ENCODE measurements at places on chromosomes 16 and 17. TPM values are rescaled to one million over a fixed set of nuclear protein-coding genes. Genes with fewer than 3 reads are reported as not detected.

The PERCC1 gene
- not detected for total RNA-seq

The RNF157 gene
- total RNA-seq: 50.4 TPM

The SGCA gene
- not detected for total RNA-seq

The HS3ST2 gene
- total RNA-seq: not detected

The KRTAP4-1 gene
- total RNA-seq: not detected

The SLC35G6 gene
- not detected for total RNA-seq

The NIP7 gene
- total RNA-seq: 42.3 TPM

The ALOX15 gene
- 0.41 TPM for total RNA-seq

The CDH3 gene
- 4.2 TPM for total RNA-seq

DNA sequence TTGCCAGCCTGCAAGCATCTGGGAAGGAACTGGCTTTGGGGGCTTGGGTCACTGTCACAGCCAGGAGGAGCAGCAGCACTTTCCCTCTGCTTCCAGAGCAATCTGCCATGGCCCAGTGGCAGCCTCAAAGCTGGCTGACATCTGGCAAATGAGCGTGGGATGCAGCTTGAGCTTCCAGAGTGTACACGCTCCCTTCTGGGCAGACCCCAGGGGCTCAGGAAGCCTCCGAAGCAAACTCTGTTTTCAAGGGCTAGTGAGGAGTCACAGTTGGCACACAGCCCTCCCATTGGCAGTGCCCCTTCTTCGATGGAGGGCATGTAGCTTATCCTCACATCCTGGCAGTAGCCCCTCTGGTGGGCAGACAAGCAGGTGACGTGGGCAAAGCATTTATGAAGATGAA is 249.6 kb downstream of the ENGASE start:
- no peak overlapping the region for H3K27ac ChIP-seq
- no peaks in the 10 kb centered on the region for H3K36me3 ChIP-seq
- no peaks in the 10 kb centered on the region for H3K4me1 ChIP-seq
- H3K4me3 ChIP-seq: no peak overlapping the region
- H3K27me3 ChIP-seq: peaks cover 71% of the 10 kb centered on the region
- no peak for DNase-seq

GRCh38 chr17:1931844-1932579 is 93.1 kb downstream of the RTN4RL1 start:
- H3K36me3 ChIP-seq: no peaks in the 10 kb centered on the region
- no peaks in the 10 kb centered on the region for H3K27me3 ChIP-seq
- H3K4me1 ChIP-seq: peaks cover 21% of the 10 kb centered on the region

DNA sequence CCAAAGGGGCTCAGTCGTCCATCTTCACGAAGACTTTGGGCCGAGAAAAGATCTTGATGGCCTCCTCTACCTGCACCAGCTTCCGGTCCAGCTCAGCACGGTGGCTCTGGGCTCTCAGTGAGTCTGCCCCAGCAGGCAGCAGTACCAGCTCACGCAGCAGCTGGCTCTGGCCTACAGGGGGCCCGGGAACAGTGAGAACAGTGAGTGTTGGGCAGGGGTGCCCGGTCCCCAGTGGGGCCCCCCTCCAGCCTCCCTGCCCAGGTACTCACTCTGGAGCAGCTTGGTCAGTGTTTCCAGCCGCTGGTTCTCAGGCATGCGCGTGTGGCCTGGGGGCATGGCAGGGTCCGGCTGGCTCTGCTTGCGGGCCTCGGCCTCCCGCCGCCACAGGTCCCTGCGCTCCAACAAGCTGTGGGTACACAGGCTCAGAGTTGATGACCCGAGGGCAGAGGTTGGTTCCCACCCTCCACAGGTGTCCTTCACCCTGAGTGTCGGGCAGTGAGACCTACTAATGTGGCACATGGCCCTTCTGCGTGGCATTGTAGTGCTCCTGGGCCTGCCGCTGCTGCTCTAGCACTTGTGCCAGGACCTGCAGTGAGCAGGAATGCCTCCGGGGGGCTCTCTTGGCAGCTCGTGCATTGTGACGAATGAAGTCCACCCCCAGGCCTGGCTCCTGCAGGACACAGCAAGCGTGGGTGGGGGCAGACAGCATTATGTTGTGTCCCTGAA is 2.6 kb downstream of the PARD6A start:
- H3K4me3 ChIP-seq: peak overlapping the region; percentile 68
- H3K4me1 ChIP-seq: peaks cover 33% of the 10 kb centered on the region
- no peak overlapping the region for H3K27ac ChIP-seq
- no peak for DNase-seq

- H3K36me3 ChIP-seq: peaks cover 17% of the 10 kb centered on the region
- peak overlapping the region; percentile 25 for H3K4me3 ChIP-seq
- peaks cover 36% of the 10 kb centered on the region for H3K27me3 ChIP-seq
- peaks cover 4% of the 10 kb centered on the region for H3K4me1 ChIP-seq
- H3K27ac ChIP-seq: no peak overlapping the region
- DNase-seq: no peak
Measured at GRCh38 chr16:67148656-67149275, 2.0 kb downstream of the B3GNT9 start.

DNA sequence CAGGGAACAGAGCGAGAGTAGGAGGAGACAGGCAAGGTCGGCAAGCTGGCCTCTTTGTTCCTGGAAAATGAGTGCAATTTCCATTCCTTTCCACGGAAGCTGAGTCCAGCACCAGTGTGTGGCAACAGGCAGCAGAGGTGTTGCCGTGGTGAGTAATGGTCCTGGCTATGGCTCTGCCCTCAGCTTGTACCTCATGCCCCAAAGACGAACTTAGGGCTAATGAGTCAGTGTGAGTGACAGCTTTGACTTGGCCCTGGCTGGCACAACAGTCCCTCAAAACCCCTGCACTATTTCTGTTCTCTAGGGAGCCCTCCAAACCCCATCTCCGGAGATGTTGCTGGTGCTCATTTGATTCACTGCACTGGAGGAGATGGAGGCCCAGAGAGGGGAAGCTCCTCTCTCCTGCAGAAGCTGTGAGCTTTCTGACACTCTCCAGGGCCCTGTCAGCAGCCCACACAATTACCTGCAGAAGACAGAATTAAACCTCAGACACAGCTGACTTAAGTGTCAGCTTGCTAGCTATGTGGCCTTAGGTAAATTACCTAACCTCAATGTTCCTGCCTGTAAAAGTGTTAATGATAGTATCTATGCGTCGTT is 129.9 kb downstream of the TMEM132E start:
- no peaks in the 10 kb centered on the region for H3K36me3 ChIP-seq
- H3K4me3 ChIP-seq: no peak overlapping the region
- no peak for DNase-seq
- H3K27me3 ChIP-seq: peaks cover 80% of the 10 kb centered on the region
- no peaks in the 10 kb centered on the region for H3K4me1 ChIP-seq

- no peak for DNase-seq
- no peaks in the 10 kb centered on the region for H3K36me3 ChIP-seq
- H3K4me3 ChIP-seq: no peak overlapping the region
Measured at GRCh38 chr16:24372824-24373223, 116.7 kb downstream of the CACNG3 start.

- H3K27ac ChIP-seq: no peak overlapping the region
- no peaks in the 10 kb centered on the region for H3K36me3 ChIP-seq
Measured at GRCh38 chr16:57299719-57300386, 15.4 kb upstream of the PLLP start.

- no peak overlapping the region for H3K4me3 ChIP-seq
- H3K4me1 ChIP-seq: peaks cover 26% of the 10 kb centered on the region
- H3K36me3 ChIP-seq: peaks cover 26% of the 10 kb centered on the region
- H3K27me3 ChIP-seq: no peaks in the 10 kb centered on the region
- H3K27ac ChIP-seq: no peak overlapping the region
- no peak for DNase-seq
Measured at GRCh38 chr17:4329838-4330237, 36.6 kb downstream of the UBE2G1 start.

DNA sequence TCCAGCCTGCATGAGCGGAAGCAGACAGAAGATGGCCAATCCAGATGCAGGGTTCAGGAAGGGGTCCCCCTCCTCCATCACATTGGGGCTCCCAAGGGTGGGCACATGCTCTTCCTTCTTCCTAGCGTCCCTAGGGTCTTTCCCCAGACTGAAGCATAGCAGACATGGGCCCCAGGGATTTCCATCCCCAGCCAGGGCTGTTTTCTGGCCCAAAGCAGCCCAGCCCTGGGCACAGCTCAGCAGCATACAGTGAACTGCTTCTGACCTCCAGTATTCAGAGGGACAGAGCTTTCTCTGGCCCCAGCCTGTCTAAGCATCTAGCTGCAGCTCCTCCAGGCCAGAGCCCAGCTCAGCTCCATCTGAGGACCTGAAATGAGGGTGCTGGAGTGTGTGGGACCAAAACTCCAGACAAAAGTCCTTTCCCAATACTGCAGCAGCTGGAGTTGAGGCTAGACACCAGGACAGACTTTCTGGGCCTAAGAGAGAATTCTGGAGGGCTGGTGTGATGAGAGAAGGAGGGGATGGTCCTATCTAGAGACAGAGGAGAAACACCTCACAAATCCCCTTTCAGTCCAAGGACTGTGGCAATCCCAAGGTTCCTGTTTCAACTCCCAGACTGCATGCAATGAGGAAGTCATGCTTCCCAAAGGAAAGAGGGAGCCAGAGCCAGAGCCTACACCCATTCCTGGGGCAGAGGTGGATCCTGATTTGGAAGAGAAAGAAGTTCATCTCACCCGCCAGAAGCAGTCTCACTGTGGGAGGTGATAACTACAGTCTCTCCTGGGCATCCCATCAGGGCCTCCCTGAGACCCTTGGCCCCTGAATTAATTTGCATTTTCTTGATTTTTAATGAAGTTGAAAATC is 4.5 kb upstream of the FOXN1 start:
- H3K4me1 ChIP-seq: no peaks in the 10 kb centered on the region
- peaks cover 16% of the 10 kb centered on the region for H3K27me3 ChIP-seq
- no peaks in the 10 kb centered on the region for H3K36me3 ChIP-seq
- no peak for DNase-seq
- no peak overlapping the region for H3K27ac ChIP-seq
- H3K4me3 ChIP-seq: no peak overlapping the region

- DNase-seq: no peak
- peak overlapping the region; percentile 52 for H3K4me3 ChIP-seq
- H3K27ac ChIP-seq: no peak overlapping the region
- H3K4me1 ChIP-seq: peaks cover 25% of the 10 kb centered on the region
- no peaks in the 10 kb centered on the region for H3K27me3 ChIP-seq
- H3K36me3 ChIP-seq: no peaks in the 10 kb centered on the region
Measured at GRCh38 chr16:49969091-49970030, 55.7 kb upstream of the CNEP1R1 start.

- no peak overlapping the region for H3K4me3 ChIP-seq
- no peaks in the 10 kb centered on the region for H3K27me3 ChIP-seq
- DNase-seq: no peak
Measured at GRCh38 chr16:19563377-19563776, 7.9 kb downstream of the VPS35L start.

DNA sequence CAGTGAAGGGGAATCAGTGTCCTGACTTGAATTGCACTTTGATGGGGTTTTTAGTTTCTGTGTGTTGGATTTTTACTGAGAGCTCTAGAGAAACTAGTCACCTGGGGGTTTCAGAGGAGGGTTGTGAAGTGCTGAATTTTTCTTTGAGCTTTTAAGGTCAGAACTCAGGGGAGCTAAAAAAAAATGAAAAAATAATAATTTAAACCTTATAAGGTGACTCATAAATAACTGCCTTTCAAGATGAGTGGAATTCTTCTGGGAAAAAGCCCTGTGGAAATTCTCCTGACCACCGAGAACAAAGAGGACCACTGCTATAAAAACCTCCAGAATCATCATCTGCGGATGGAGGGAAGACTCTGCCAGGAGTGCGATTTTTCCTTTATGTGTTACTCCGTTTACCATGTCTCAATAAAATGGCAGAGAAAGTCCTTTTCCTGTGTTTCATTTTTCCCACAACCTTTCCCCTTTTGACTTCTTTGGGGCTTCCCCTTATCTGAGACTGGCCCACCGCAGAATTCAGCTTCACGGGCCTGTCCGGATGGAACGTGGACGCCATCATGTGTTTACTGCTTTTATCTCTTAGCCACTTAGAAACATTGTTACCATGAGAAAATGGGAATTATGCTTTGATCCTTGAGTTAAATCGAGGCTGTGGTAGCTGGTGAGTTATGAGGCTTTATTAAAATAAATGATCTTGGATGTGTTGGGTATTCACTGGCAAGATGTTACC is 39.7 kb downstream of the RPTOR start:
- no peaks in the 10 kb centered on the region for H3K27me3 ChIP-seq
- no peak overlapping the region for H3K27ac ChIP-seq
- H3K4me1 ChIP-seq: peaks cover 12% of the 10 kb centered on the region
- H3K36me3 ChIP-seq: peaks cover 2% of the 10 kb centered on the region
- DNase-seq: no peak

DNA sequence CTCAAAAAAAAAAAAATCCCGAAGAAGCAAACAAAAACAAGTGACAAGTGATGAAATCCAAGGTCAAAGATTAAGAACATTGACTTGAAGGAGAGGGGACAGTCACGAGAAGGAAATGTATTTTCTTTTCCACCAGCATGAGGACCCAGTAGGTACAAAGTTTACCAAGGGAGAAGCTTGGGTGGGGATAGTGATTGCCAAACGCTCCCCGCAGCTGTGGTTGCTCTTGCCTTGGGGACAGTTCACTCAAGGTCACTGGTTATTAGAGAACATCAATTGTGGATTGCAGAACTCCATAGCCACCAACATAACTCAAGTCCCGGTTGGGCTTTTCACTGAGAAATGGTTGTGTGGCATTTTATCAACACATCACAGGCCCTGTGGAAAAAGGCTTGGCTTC is 27.0 kb downstream of the RSL1D1 start:
- H3K27me3 ChIP-seq: no peaks in the 10 kb centered on the region
- H3K36me3 ChIP-seq: no peaks in the 10 kb centered on the region
- no peak overlapping the region for H3K27ac ChIP-seq
- no peak for DNase-seq
- no peak overlapping the region for H3K4me3 ChIP-seq
